ENCODE measurements at places on chromosomes 3 and 15. TPM values are rescaled to one million over a fixed set of nuclear protein-coding genes. Genes with fewer than 3 reads are reported as not detected.

DNA sequence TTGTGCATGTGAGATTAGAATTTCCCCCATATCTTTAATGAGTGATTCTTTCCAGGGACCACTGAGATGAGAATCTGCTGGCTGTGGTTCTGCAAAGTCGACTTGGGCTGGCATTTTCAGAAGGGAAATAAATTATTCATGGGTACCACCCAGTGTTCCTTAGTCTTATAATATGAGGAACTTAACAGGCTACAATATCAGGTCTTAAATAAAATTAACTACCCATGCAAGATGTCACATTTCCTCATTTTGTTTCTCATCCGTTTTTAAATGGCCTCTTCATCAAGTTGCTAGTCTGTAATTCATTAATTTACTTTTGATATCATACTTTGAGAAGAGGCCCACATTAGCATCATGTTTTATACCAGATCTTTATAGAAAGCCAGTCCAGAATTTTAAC is 58.3 kb upstream of the SKOR1 start:
- H3K36me3 ChIP-seq, result no peaks in the 10 kb centered on the region
- no peaks in the 10 kb centered on the region for H3K27me3 ChIP-seq
- H3K4me3 ChIP-seq, result no peak overlapping the region
- DNase-seq, result no peak
- H3K4me1 ChIP-seq, result no peaks in the 10 kb centered on the region

The SMAD6 gene
- total RNA-seq, result 7.1 TPM

GRCh38 chr15:89551550-89551949 is 23.7 kb upstream of the TICRR start:
- H3K36me3 ChIP-seq, result no peaks in the 10 kb centered on the region
- no peak overlapping the region for H3K4me3 ChIP-seq
- no peak for DNase-seq
- no peak overlapping the region for H3K27ac ChIP-seq
- no peaks in the 10 kb centered on the region for H3K27me3 ChIP-seq

The ACP3 gene
- 11.3 TPM for total RNA-seq

The PLXNB1 gene
- total RNA-seq, result 166 TPM

The SNTN gene
- 3.1 TPM for total RNA-seq

Data from ovary (tissue), 10 donors.